ENCODE measurements at places on chromosomes 1 and 21.
A peak's percentile ranks its signal among the peaks of the same experiment; 100 is the strongest.

- no peak for DNase-seq
Measured at GRCh38 chr21:32494934-32495709, 82.6 kb downstream of the EVA1C start.

GRCh38 chr21:26686278-26686677 lies 113.2 kb upstream of the CYYR1 start:
- DNase-seq: no peak

GRCh38 chr1:27823784-27824183 lies 6.8 kb upstream of the PPP1R8 start:
- DNase-seq: no peak

DNA sequence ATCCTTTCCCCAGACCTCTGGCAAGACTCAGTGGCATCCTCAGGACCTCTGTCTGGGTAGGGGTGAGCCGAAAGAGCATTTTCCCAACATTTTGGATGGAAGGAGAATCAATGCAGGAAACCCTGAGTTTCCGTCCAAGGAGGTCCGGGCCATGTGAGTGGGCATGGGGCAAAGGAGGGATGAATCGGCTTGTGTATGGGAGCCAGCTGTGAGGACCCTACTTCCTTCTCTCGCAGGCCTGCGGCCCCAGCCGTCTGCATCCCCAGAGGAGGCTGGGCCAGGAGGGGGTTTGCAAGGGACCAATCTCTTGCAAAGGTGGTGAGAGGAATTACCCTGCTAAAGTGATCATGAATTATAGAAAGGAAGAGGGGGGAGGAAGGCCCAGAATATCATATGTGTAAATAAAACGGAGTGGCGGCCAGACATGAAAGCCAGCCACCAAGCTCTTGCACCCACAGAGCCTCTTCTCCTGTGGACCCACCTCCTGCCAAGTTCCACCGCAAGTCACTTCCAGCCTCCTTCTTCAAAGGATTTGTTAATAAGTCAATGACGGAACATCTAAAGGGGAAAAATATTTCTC lies 48.2 kb upstream of the POU3F1 start:
- peak; percentile 76 for DNase-seq

- no peak for DNase-seq
Measured at GRCh38 chr1:54325284-54325683, 80.9 kb downstream of the SSBP3 start.

DNA sequence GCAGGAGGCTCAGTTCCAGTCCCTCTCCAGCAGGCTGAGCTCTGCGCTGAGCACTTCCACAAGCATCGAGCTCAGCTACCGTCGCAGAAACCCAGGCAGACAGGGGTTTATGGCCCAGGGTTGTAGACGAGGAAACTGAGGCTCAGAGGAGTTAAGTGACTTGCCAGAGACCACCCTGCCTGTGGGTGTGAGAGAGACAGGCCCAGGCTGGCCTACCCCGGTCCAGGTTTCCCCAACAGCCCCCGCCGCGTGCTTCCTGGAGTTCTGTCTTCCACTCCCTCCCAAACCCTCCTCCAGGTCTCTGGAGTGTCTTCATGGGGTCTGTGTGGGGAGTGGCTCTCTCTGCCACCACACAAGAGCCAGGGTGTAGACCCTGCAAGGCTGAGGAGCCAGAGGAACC lies 615.9 kb downstream of the PTPRU start:
- no peak for DNase-seq

DNA sequence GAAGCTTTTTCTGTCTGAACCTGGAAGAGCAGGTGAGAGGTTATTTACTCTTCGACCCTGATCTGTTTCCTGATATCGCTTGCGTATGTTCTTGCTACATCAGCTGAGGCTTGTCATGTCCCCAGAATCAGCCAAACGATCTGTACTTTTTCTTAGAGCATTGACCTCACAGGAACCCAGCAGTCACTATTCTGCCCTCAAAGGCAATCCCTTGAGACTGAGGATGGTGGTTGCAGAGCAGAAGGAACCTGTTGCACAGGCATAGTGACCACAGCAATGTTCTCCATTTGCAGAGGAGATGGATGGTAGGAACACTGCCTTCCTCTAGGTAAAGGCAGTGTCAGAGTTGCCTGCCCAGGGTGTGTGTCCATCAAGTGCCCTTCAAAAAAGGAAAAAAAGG lies 11.3 kb upstream of the LACTBL1 start:
- no peak for DNase-seq

DNA sequence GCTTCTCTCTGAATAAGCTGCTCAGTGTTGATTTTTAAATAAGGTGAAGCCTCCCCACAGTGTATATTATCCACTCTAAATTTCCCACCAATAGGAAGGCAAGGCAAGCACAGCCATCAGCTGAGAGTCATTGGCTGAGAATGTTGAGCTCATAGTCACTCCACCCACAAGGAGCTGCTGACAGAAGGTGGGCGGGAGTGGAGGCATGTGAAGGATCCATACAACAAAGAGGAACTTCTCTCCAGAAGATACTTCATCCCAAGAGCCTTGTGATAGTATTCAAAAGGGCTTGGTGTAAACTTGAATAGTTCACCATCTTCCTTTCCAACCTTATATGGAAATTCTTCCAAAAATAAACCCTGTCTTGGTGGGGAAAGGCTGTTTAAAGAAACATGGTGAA lies 42.8 kb downstream of the SAMD13 start:
- DNase-seq: no peak

DNA sequence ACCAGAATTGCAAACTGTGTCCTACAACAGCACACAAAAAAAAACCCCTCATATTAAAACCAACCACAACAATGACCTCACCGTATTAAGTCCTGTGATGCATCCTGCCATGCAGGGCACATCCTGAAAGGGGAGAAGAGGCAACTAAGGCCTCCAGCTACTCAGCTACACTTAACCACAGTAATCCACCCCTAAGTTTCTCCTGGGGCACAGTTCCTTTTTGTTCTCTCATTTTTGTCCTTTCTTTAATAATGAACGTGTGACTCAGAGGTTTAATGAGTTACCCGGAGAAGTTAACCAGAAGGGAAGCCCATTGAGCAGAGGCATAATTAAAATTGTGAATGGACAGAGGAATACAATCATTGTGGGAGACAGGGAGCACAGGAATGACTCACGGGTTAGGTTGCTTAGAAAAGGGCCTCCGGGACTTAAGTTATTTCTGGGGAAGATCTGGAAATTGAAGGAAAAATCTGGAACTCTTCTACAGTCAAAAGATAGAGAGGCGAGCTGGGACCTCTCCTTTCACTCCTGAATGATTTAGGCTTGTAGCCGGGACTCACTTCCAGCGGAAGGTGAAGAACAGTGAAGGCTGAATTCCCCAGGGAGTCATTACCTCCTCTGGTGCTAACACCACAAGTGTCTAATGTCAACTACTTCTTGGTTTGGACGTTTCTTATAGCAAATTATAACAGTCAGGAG lies 36.9 kb upstream of the HIVEP3 start:
- no peak for DNase-seq

DNA sequence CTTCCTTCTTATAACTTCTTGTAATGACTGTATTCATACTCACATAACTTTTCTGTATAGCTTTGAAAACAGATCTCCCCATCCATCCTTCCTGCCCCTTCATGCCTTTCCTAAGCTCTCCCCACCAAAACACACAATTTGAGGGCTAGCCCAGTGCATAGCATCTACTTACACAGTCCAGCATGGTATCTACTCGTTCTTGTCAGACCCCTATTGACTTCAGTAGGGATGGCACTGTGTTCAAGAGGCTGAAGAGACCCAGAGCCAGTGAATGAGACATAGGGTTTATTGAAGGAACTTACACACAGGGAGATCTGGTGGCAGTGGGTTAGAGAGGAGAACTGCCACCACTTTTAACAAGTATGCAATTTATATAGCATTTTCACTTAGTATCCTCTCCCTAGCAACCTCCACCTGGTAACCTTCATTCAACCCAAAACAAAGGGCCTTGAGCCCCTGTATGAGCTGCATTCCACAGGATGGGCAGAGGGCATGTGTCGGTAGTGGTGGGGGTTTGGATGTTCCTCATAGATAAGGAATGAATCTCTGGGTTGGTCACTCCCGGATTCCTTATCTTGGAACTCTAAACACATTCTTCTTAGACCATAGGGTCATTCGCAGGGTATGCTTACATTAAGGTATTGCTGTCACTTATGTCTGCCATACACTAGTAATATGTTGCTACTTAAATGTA lies 64.9 kb upstream of the GNG12 start:
- DNase-seq: no peak

DNA sequence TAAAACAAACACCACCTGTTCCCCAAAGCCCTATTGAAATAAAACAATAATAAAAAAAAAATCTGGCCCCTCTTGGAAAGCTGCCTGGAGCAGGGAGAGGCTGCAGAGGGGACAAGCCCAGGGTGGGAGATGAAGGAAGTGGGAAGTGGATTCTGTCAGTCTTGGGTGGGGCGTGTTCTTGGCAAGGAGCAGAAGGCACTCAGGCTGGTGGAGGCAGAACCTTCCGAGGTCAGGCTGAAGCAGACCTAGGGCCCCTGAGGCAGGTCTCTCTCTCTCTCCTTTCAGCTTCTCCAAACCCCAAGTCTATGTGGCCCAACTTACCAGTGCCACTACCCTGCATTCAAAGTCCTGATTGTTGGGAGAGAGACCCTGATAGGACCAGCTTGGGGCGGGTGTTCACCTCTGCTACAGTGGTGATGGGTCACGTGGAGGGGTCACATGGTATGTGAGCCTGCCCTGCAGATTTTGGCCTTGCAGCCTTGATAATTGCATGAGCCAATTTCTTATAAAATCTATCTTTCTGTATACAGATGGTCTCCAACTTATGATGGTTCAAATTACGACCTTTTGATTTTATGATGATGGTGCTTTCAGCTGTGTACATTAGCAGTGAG lies 145.4 kb upstream of the C1orf174 start:
- DNase-seq: no peak

DNA sequence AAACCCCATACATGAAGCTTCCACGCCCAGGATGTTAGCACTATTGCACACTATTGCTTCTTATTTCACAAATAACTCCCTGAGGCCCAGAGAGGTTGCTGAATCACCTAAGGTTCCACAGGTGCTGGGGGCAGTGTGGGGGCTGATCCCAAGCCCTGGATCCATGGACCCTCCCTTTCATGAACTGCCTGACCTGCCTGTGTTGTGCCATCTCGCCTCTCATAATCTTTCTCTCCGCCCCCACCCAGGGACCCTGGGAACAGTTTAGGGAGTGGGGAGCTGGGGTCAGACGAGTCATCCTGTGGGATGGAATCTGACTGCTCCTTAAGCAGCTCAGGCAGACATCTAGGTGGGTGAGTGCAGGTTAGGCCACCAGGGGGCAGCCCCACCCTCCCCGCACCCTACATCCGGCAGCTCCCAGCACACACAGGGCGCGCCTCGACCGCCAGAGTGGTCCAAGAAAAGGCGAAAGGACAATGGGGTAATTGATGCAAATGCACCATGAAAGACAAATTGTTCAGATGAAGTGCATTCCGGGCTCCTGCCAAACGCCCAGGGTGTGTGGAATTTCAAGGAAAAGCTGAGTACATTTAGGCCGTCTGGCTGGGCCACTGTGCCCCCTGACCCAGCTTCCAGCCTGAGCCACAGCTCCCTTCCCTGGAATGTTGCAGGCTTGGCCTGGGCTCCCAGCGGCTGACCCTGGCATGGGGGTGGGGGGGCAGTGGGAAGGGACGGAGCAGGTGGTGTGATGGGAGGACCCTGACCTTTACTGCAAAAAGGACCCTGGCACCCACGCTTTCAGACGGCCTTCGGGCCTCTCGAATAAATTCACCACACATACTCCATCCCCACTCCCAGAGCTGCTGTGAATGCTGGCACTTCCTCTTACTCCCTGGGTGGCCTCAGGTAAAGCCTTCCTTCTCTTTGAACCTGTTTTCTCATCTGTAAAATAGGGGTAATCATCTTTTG lies 20.8 kb downstream of the PHLDA3 start:
- no peak for DNase-seq

GRCh38 chr1:170267317-170267716 lies 121.6 kb downstream of the NTMT2 start:
- DNase-seq: no peak

- no peak for DNase-seq
Measured at GRCh38 chr1:84539972-84540371, 33.6 kb upstream of the GNG5 start.

- DNase-seq: no peak
Measured at GRCh38 chr1:74652711-74653139, 20.9 kb downstream of the ERICH3 start.

DNA sequence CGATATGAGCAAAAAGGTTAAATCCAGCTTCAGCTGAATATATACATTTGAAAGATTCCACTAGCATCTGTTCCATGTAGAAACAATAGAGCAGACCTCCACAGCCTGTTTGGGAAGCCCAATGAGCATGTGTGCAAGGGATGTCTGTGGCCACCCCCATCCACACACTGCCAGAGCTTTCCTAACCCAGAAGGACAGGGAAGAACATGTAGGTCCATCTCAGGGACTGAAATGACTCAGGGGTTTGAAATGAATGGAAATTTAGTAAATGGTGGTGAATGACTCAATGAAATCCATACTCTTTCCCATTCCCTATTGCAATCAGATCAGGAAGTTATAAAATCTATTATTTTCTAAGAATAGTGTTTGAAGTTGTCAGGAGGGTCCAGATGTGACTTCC lies 397.2 kb downstream of the DUSP10 start:
- DNase-seq: no peak

DNA sequence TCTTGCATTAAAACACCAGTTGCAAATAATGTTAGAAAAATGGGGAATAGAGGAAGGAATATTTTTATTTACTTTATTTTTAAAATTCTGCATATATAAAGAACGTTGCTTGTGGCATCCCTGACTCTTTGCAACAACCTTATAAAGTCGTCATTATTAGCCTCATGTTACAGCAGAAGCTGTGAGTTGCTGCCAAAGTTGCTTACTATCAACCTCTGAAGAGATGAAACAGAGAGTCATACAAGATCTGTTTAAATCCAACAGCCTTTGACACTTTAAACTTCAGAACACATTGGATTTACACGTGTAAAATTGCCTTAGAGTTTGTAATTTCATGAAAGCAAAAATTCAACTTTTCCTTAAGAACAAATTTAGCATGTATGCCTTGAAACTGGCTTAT lies 221.9 kb downstream of the MRPL39 start:
- DNase-seq: no peak

GRCh38 chr1:1427106-1427819 lies 6.2 kb upstream of the ANKRD65 start:
- DNase-seq: no peak

- DNase-seq: no peak
Measured at GRCh38 chr1:28470146-28470545, 35.7 kb upstream of the RCC1 start.

All from NCI-H2081 treated with DMSO at 0.1 percent for 48 hours (cell line).